ENCODE measurements at places on chromosomes 16 and 17. TPM values are rescaled to one million over a fixed set of nuclear protein-coding genes. Genes with fewer than 3 reads are reported as not detected.

DNA sequence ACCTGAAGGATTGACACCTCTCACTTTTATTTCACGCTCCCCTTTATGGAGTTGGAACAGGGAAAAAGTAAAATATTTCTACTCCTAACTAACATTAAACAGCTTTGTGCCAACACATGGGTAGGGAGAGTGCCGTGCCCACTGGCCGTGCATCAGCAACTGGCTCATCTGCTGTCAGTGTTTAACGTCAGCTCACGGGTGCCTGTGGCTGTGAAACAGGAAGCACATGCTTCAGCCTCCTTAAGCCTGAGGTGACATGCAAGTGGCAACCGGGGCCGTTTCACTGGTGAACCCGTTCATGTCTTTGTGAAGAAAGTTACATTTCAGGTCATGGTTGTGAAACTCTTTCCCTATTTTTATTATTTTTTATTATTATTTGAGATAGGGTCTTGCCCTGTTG, 3.2 kb downstream of the SPG7 start:
- no peaks in the 10 kb centered on the region for H3K27me3 ChIP-seq
- DNase-seq = no peak
- H3K36me3 ChIP-seq = peaks cover 17% of the 10 kb centered on the region
- no peak overlapping the region for H3K4me3 ChIP-seq
- H3K27ac ChIP-seq = no peak overlapping the region

- H3K4me1 ChIP-seq = peaks cover 14% of the 10 kb centered on the region
- peaks cover 7% of the 10 kb centered on the region for H3K27me3 ChIP-seq
- H3K36me3 ChIP-seq = no peaks in the 10 kb centered on the region
- no peak overlapping the region for H3K4me3 ChIP-seq
These were observed 3.4 kb upstream of the RASD1 start for GRCh38 chr17:17499402-17500145.

DNA sequence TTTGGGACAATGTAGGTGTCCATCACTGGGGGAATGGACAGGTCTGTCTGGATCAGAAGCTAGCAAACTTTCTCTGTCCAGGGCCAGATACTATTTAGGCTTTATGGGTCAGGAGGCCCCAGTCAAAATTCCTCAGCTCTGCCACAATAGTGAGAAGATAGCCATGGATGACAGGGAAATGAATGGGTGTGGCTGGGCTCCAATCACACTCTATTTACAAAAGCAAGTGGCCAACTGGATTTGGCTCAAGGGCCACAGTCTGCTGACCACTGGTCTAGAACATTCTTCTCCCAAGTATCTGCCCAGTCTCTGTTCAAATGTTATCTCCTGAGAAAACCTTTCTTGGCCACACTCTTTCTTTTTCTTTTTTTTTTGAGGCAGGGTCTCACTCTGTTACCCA, 339.9 kb downstream of the SOX9 start:
- no peaks in the 10 kb centered on the region for H3K36me3 ChIP-seq
- no peak overlapping the region for H3K27ac ChIP-seq
- DNase-seq = no peak

Gene KRTAP9-7
- total RNA-seq = not detected

GRCh38 chr17:73575470-73576221, 68.6 kb downstream of the SDK2 start:
- H3K4me1 ChIP-seq = no peaks in the 10 kb centered on the region
- H3K27me3 ChIP-seq = peaks cover 3% of the 10 kb centered on the region
- no peak overlapping the region for H3K27ac ChIP-seq
- no peak overlapping the region for H3K4me3 ChIP-seq

DNA sequence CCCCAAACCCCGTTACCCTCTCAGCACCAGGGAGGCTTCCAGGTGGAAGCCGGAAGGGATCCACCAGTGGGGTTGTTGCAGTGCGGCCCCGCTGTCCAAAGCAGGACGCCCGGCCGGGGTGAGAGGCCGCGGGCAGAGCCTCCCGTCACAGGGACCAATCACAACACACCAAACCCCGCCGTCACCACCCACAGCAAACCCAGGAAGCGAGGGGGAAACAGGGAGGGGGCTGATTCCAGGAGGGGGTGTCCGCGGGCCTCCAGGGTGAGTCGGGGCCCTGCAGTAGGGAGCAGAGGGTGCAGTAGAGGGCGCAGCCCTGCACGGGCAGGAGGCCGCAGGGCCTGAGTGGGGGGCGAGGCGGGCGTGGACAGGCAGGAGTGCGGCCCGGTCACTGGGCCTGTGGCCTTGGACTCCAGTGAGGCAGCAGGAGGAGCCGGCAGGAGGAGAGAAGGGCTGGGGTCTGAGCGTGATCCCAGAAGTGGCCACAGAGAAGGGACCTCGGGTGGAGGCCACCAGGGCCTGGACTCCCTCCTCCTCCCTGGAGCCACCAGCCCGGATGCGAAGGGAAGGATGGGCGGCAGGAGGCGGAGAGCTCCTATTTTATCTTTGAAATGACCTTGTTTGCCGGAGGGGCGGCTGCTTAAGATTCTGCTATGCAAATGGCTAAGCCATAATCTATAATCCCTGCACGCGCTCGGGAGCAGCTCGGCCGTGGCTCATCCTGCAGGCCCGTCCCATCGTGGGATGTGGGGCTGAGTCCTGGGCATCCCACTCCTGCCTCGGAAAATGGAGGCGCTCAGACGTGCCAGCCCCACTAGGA, 41.5 kb downstream of the ZFPM1 start:
- no peaks in the 10 kb centered on the region for H3K4me1 ChIP-seq
- DNase-seq = no peak
- no peaks in the 10 kb centered on the region for H3K36me3 ChIP-seq
- no peak overlapping the region for H3K4me3 ChIP-seq
- no peaks in the 10 kb centered on the region for H3K27me3 ChIP-seq

GRCh38 chr17:46818316-46818928, at the start of gene WNT3:
TSS of gene WNT3 (minus strand) at chr17:46818692. CDS start at chr17:46818597, 95 bp downstream.
- DNase-seq = peak; percentile 72
- no peak within 1 kb of the TSS for H3K27ac ChIP-seq
- H3K4me1 ChIP-seq = peaks cover 15% of the 10 kb centered on the region

GRCh38 chr17:12257176-12257575, 236.5 kb downstream of the MAP2K4 start:
- no peaks in the 10 kb centered on the region for H3K36me3 ChIP-seq
- H3K27me3 ChIP-seq = no peaks in the 10 kb centered on the region

DNA sequence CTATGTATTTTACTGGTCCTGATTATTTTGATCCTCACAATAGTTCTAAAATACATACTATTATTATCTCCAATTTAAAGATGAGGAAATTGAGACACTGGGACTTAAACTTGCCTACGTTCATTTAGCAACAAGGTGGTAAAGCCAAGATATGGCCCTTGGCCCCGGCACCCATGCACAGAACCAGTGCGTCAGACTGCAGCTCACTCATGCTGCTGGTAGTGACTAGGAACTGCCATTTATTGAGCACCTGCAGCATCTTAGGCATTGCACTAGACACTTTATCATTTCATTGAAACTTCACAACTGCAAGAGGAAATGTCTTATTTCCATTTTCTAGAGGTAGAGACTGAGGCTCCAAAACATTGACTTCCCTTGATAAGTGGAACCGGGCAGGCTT, 93.3 kb downstream of the RAB11FIP4 start:
- no peak overlapping the region for H3K27ac ChIP-seq
- no peak for DNase-seq
- H3K4me1 ChIP-seq = peaks cover 25% of the 10 kb centered on the region
- H3K27me3 ChIP-seq = no peaks in the 10 kb centered on the region
- no peaks in the 10 kb centered on the region for H3K36me3 ChIP-seq
- no peak overlapping the region for H3K4me3 ChIP-seq

DNA sequence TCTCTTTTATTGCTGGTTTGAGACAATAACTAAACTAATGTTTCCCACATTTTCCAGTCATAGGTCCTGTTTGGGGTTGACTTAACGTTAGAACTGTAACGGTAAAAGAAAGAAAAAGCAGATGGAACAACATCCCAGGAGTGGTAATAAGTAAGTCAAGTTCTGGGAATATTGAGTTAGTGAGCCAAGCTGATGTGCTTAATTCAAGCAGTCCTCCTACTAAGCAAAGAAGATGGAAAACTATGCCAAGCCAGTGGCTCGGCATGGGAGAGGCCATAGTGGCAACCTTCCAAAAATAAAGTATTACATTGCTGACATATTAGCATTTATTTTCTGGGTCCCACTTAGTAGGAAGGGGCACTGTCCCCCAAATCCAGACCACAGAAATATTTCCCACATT, 161.7 kb upstream of the CDH5 start:
- no peak overlapping the region for H3K4me3 ChIP-seq
- H3K4me1 ChIP-seq = no peaks in the 10 kb centered on the region
- no peaks in the 10 kb centered on the region for H3K36me3 ChIP-seq
- peaks cover 2% of the 10 kb centered on the region for H3K27me3 ChIP-seq
- no peak overlapping the region for H3K27ac ChIP-seq
- DNase-seq = no peak

DNA sequence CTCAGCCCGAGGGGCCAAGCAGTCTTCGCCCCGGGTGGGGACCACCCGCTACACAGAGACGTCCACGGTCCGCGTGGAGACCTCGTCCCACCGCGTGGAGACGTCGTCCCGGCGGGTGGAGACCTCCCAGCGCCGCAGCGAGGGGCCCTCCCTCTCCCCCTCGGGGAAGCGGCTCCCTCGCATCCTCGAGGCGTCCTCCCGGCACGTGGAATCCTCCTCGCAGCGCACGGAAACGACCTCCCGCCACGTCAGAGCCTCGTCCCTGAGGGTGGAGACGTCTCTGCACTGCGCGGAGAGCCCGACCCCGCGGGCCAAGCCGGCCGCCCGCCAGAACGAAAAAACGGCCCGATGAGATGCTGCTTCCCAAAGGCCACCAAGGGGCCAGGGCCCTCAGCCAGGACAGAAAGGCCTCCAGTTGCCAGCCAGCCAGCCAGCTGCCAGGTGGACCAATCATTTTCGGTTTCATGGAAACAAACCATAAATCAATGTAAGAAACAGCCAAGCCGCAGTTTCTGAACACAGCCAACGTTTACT, 424 bp downstream of the C17orf100 start:
- H3K4me3 ChIP-seq = peak overlapping the region; percentile 99
- DNase-seq = peak; percentile 64
- H3K27ac ChIP-seq = peak overlapping the region; percentile 49
- no peaks in the 10 kb centered on the region for H3K27me3 ChIP-seq
- H3K4me1 ChIP-seq = peaks cover 58% of the 10 kb centered on the region
- H3K36me3 ChIP-seq = peaks cover 20% of the 10 kb centered on the region

GRCh38 chr16:28182183-28182582, 29.6 kb downstream of the XPO6 start:
- peaks cover 83% of the 10 kb centered on the region for H3K4me1 ChIP-seq
- peak; percentile 82 for DNase-seq
- H3K4me3 ChIP-seq = peak overlapping the region; percentile 21
- peaks cover 53% of the 10 kb centered on the region for H3K36me3 ChIP-seq
- H3K27ac ChIP-seq = peak overlapping the region; percentile 87
- no peaks in the 10 kb centered on the region for H3K27me3 ChIP-seq

- H3K4me3 ChIP-seq = no peak overlapping the region
- H3K27ac ChIP-seq = no peak overlapping the region
- H3K4me1 ChIP-seq = no peaks in the 10 kb centered on the region
- DNase-seq = no peak
- H3K36me3 ChIP-seq = no peaks in the 10 kb centered on the region
These were observed 62.1 kb downstream of the GPRC5B start for GRCh38 chr16:19822533-19822932.

DNA sequence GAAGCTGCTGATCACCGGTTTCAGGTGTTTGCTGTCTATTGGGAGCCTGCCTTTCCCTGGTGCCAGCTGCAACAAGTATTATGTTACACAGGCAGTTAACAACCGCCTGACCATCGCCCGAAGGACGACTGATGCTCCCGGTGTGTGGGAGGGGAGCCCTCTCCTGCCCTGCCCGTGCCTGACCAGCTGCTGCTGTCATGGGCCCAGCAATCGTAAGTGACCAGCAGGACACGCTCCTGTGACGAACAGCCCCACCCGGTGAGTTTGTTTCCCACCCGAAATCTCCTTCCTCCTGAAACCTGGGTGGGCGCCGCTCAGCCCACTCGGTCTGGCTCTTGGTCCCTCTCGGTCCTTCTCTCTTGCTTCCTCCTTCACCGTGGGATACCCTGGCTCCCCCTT, 17.9 kb upstream of the UBE2I start:
- no peaks in the 10 kb centered on the region for H3K36me3 ChIP-seq
- peaks cover 45% of the 10 kb centered on the region for H3K27me3 ChIP-seq
- no peak overlapping the region for H3K27ac ChIP-seq
- no peaks in the 10 kb centered on the region for H3K4me1 ChIP-seq

DNA sequence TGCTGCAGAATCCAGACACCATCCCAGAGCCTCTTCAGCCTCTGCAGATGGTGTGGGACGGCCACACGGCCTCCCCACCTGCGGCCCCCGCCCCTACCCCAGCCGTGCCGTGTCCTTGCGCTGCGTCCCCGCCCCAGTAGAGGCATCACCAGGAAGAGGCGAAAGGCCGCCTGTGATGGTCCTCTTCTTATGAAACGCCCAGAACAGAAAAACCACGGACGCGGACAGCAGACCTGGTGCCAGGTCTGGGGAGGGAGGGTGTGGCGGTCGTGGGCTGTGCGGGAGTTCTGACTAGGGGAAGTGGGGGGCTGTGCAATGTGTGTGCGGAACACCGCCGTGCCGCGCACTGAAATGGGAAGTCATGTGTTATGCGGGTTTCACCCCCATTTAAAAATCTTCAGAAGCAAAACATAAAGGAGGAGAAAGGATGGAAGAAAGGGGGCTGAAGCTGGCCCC, 25.5 kb downstream of the ACSF3 start:
- peaks cover 31% of the 10 kb centered on the region for H3K36me3 ChIP-seq
- no peak overlapping the region for H3K4me3 ChIP-seq
- peaks cover 35% of the 10 kb centered on the region for H3K4me1 ChIP-seq
- H3K27ac ChIP-seq = no peak overlapping the region
- DNase-seq = no peak
- no peaks in the 10 kb centered on the region for H3K27me3 ChIP-seq

Gene CDK3
- 3.7 TPM for total RNA-seq

Gene C16orf54
- 26.2 TPM for total RNA-seq

Gene ABCC12
- not detected for total RNA-seq

DNA sequence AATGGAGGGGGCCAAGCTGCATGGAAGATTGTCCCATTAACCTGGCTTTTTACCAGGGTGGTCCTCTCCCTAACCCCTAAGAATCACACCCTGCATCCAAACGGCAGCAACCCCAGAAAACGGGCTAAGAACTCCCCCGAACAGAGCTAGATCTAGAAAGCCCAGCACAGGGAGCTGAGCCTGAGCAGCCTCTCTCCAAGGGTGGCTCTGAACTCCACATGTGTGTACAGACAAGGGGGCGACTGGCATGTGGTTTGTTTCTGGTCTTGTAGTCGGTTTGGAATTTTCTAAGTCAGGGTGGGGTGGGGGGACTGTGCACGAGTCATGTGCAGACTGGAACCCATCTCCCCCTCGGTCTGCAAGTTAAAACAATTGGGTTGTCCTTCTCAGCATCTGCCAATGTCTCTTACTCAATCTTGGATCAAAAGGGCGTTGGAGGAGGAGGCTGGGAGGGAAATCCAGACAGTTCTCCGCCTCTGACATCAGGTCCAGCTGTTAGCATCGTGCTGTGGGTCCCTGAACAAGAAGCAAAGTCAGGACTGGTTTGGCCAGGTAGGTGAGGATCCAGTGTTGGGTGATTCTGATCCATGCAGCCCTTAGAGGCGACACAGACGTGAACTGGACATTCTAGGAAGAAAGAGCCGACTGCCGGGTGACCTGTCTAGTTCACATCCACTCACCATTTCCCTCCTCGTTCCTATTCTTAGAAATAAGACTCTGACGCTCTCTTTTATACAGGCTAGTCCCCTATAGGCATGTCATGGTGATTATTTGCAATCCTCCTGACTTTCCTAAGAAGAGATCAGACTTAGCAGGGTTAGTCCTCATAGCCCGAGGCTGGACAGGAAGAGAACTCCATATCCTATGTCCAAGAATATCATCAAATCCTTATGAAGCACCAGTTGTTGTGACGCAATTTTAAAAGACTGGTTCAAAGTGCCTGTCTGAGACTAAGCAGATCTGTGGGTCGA, 381.8 kb downstream of the SOX9 start:
- no peaks in the 10 kb centered on the region for H3K4me1 ChIP-seq
- no peaks in the 10 kb centered on the region for H3K36me3 ChIP-seq
- no peaks in the 10 kb centered on the region for H3K27me3 ChIP-seq
- H3K4me3 ChIP-seq = no peak overlapping the region
- H3K27ac ChIP-seq = no peak overlapping the region

Data from activated CD4-positive, alpha-beta memory T cell treated with anti-CD3 and anti-CD28 coated beads for 36 hours (primary cell).